ENCODE measurements at places on chromosomes 12 and 14. TPM values are rescaled to one million over a fixed set of nuclear protein-coding genes. Genes with fewer than 3 reads are reported as not detected.

DNA sequence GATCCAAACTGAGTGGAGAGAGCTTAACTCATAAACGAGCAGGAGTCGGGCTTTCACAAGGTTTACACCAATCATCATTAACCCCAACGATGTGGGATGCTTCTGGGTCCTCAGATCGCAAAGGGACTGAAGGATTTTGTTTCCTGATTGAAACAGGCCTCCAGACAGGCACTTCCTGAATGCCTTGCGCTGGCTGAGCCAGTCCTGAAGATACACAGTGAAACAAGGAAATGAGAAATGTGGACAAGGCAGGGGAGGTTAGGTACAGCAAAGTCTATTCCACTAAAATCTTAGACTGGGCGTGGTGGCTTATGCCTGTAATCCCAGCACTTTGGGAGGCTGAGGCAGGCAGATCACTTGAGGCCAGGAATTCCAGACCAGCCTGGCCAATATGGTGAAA is 30.7 kb downstream of the RBM19 start:
- no peak for DNase-seq
- no peak overlapping the region for H3K27ac ChIP-seq
- H3K4me3 ChIP-seq = no peak overlapping the region
- H3K27me3 ChIP-seq = no peaks in the 10 kb centered on the region
- peaks cover 6% of the 10 kb centered on the region for H3K4me1 ChIP-seq

GRCh38 chr12:132263451-132264049 is 65.8 kb downstream of the GALNT9 start:
- peaks cover 3% of the 10 kb centered on the region for H3K27me3 ChIP-seq
- H3K27ac ChIP-seq = no peak overlapping the region
- no peak overlapping the region for H3K4me3 ChIP-seq
- DNase-seq = no peak
- no peaks in the 10 kb centered on the region for H3K4me1 ChIP-seq

GRCh38 chr14:52395728-52396127 is 81.6 kb downstream of the PTGER2 start:
- H3K36me3 ChIP-seq = no peaks in the 10 kb centered on the region
- H3K27me3 ChIP-seq = no peaks in the 10 kb centered on the region
- H3K4me3 ChIP-seq = no peak overlapping the region
- no peaks in the 10 kb centered on the region for H3K4me1 ChIP-seq
- no peak for DNase-seq

GRCh38 chr14:105203057-105203531 is 22.0 kb upstream of the NUDT14 start:
- no peak overlapping the region for H3K27ac ChIP-seq
- no peak overlapping the region for H3K4me3 ChIP-seq
- H3K36me3 ChIP-seq = no peaks in the 10 kb centered on the region
- peaks cover 8% of the 10 kb centered on the region for H3K27me3 ChIP-seq

- peaks cover 22% of the 10 kb centered on the region for H3K27me3 ChIP-seq
- H3K36me3 ChIP-seq = no peaks in the 10 kb centered on the region
These were observed 15.1 kb downstream of the ZDHHC22 start for GRCh38 chr14:77126461-77126990.

DNA sequence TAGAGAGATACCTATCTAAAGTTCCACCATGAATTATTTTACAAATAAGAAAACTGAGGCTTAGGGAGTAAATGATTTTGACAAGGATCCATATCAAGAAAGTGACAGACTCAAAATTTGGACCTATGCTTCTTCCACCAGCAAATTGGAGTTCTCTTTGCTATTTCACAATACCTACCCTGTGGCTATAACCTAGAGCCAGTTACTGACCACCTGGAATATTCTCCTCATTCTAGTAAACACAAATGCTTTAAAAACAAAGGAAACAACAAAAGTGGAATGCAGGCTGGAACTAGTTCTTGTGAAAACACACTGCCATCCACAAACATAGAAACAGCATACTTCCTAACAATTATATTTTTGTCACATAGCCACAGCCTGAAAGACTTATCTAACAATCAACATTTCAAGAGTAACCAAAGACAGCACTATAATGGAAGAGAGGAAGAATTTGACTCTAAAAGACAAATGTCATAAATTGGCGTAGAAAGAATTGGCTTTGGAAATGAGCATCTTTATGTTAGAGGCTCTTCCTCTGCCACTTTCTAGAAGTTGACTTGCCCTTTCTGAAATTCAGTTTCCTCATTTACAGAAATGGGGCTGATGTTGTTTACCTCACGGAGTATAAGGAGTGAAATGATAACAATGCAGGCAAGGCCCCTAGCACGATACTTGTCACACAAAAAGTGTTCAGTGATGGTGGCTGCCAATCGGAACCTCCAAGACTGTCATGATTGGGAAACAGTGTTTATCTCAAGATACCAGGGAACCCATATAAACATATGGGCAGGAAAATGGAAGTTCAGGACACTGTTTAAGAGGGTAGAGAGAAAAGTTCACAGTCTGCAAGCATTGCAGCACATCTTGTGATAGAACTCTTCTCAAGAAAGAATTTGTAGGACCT is 138.6 kb upstream of the LGR5 start:
- no peak for DNase-seq
- no peaks in the 10 kb centered on the region for H3K27me3 ChIP-seq
- no peaks in the 10 kb centered on the region for H3K36me3 ChIP-seq
- H3K4me1 ChIP-seq = no peaks in the 10 kb centered on the region

DNA sequence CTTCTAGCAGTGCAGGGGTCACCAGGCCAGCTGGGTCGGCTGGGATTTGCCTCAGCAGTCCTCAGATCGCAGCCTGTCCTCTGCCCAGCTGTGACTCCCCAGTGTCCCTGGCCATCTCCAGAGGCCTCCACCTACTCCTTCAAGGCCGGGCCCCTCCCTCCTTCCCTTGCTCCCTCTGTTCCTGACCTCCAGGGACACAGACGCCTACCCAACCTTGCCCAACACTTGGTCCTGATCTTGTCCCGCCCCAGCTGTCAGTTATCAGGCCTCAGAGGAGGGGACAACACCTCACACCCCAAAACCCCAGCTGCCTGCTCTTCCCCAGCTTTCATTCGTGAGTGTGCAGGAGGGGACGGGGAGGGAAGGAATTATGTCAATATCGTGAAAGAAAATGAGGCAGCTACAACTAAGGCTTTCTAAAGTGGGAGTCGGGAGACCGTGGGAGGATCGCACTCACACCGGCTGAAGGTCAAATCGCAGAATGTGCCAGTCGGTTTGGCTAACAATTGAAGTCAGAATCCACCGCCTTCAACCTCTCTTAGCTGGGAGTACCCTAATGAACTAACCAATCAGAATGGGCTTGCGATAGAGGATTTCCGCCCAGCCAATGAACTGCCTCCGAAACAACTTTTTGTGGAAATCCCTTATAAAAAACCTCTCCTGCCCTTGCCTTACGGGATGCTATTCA is 9.4 kb upstream of the PLBD2 start:
- H3K4me3 ChIP-seq = no peak overlapping the region
- H3K27ac ChIP-seq = no peak overlapping the region
- DNase-seq = no peak
- no peaks in the 10 kb centered on the region for H3K4me1 ChIP-seq

DNA sequence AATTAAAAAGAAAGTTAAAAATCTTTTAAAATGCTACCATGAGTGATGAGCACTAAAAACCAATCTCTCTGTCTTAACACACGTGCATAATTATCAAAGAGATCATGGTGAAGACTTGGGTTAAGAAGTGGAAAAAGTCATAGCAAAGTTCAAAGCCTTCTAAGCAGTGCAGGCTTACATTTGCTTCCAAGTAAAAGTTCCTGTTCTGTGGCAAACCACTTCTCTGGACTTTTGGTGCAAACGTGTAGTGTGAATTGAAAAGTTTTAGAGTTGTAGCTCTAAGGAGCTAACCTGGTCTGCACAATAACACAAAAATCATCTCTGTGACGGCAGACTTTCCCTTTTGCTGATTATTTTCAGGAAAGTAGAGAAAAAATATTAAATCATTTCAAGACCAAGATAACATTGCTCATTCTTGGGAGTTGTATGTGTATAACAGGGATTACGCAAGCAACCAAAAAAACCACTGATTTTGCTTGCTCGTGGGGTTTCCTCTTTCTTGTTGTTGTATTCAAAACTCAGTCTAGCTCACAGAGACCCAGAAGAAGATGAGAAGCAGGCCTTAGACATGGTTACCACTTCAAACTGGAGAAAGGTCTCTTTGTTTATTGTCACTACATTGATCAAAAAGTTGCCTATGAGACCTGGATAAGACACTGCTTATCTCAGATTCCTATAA is 2.3 kb upstream of the GLIPR1 start:
- H3K4me3 ChIP-seq = no peak overlapping the region
- DNase-seq = peak; percentile 52
- H3K36me3 ChIP-seq = no peaks in the 10 kb centered on the region
- no peak overlapping the region for H3K27ac ChIP-seq

DNA sequence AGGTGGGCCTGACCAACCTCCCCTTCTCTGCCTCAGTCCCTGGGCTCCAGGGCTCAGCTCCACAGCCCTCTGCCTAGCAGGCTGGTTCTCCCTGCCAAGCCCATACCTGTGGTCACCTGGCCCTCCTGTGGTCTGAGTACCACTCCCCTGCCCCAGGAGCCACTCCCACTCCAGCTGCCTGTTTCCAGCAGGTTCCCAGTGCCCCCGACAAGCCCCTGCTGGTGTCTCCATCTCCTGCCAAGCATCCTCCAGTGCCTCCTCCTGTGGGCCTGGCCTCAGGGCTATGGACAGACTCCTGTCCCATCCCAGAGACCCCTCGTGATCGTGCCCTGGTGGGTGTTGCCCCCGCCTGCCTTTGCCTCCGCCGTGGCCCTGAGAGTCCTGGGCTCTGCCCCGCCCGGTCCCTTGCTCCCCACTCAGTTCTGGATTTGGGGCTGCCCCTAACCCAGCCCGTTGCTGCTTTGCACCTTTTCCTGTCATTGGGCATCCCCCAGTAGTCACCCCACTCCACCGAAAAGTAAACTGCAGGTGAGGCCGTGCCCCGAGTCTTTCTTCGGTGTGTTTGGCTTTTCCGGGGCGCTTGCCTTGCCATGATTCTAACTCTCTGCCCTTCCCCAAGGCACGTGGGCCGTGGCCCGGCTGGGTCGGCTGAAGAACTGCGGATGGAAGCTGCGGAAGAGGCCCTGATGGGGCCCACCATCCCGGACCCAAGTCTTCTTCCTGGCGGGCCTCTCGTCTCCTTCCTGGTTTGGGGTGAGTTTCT is 9.8 kb downstream of the MEG3 start:
- H3K36me3 ChIP-seq = no peaks in the 10 kb centered on the region
- peaks cover 14% of the 10 kb centered on the region for H3K27me3 ChIP-seq
- no peak for DNase-seq

GRCh38 chr12:1213618-1214205 is 222.7 kb downstream of the ERC1 start:
- H3K27ac ChIP-seq = no peak overlapping the region
- no peaks in the 10 kb centered on the region for H3K36me3 ChIP-seq
- H3K4me3 ChIP-seq = no peak overlapping the region
- DNase-seq = no peak
- peaks cover 20% of the 10 kb centered on the region for H3K4me1 ChIP-seq
- no peaks in the 10 kb centered on the region for H3K27me3 ChIP-seq

DNA sequence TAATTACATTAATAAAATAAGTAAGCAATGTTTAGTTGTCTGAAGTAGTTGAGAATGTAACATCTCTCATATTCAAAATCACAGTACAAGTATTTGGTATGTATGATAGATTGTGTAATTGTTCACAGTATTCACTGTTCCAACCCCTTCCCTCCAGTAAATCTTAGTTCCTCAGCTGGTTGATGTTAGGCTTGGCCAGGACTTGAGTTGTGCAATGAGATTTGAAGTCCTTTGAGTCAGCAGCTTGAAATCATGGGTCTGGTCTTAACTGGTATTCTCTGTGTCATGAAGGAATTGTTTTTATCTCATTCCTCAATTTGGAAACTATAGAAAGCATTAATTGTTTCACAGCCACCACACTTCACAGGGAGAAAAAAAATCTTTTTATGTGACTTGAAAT is 477.1 kb downstream of the FSCB start:
- H3K27me3 ChIP-seq = no peaks in the 10 kb centered on the region
- H3K4me3 ChIP-seq = no peak overlapping the region
- H3K36me3 ChIP-seq = no peaks in the 10 kb centered on the region
- DNase-seq = peak; percentile 55

GRCh38 chr12:104955703-104956102 is 2.4 kb downstream of the SLC41A2 start:
- DNase-seq = no peak
- no peak overlapping the region for H3K27ac ChIP-seq
- peaks cover 5% of the 10 kb centered on the region for H3K4me1 ChIP-seq
- peaks cover 18% of the 10 kb centered on the region for H3K27me3 ChIP-seq
- no peaks in the 10 kb centered on the region for H3K36me3 ChIP-seq
- H3K4me3 ChIP-seq = no peak overlapping the region

GRCh38 chr12:12365446-12365802 is 8.5 kb downstream of the BORCS5 start:
- H3K4me3 ChIP-seq = no peak overlapping the region
- H3K27me3 ChIP-seq = no peaks in the 10 kb centered on the region
- no peak overlapping the region for H3K27ac ChIP-seq
- H3K36me3 ChIP-seq = peaks cover 3% of the 10 kb centered on the region

GRCh38 chr14:72532686-72533454 is 361.0 kb downstream of the DPF3 start:
- H3K4me1 ChIP-seq = no peaks in the 10 kb centered on the region
- no peak overlapping the region for H3K27ac ChIP-seq
- H3K36me3 ChIP-seq = no peaks in the 10 kb centered on the region
- no peak for DNase-seq

DNA sequence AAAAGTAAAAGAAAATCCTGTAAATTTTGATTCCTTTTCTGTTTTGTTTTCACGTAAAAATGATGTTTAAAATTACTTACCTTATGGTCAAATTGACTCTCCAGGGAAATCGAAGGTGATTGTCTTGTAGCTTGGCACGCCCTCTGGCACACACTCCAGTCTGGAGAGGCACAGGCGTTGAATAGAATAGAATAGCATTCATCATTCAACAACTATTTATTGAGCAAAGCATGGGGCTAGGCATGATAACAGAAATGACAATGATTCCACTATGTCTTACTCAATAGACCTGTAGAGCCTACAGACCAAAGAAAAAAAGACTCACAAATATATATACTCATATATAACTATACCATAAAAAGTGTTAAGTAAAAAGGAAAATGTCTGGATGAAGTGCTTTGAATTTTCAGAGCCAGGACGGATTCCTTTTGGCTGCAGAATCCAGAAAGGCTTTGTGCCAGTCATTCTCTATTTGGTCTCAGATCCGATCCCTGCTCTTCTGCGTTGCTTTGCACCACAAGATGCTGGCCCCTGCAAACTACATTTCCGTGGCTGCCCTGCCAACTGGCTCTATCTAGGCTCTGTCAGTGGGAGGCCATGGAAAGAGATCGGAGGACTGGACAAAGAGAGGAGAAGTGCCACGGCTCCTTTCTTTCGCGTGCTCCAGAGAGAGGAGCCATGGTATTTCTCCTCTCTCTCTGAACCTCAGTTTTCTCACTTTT is 231.8 kb downstream of the CRADD start:
- no peak for DNase-seq
- no peak overlapping the region for H3K4me3 ChIP-seq
- no peaks in the 10 kb centered on the region for H3K36me3 ChIP-seq
- H3K27me3 ChIP-seq = no peaks in the 10 kb centered on the region

CLEC2A gene
- not detected for total RNA-seq

EFS gene
- total RNA-seq = 19.9 TPM

OR10A7 gene
- not detected for total RNA-seq

UNC119B gene
- 30.2 TPM for total RNA-seq

POTEG gene
- total RNA-seq = not detected

PGF gene
- total RNA-seq = 8.7 TPM

CDH24 gene
- total RNA-seq = 4.2 TPM

SRGAP1 gene
- total RNA-seq = 10.4 TPM

PTCSC3 gene
- total RNA-seq = 2.3 TPM
